Activated T-cell treated with anti-CD3 and anti-CD28 coated beads, Interleukin-2, amount 50 U/mL, for 72 hours (primary cell): ENCODE measurements at places on chromosomes 1 and 21.

GRCh38 chr1:226063224-226063976 is 884 bp downstream of the H3-3A start:
- peak overlapping the region; percentile 100 for H3K4me3 ChIP-seq
- H3K4me1 ChIP-seq = peaks cover 48% of the 10 kb centered on the region
- no peaks in the 10 kb centered on the region for H3K27me3 ChIP-seq
- H3K36me3 ChIP-seq = peaks cover 20% of the 10 kb centered on the region

- H3K27ac ChIP-seq = no peak overlapping the region
- no peak overlapping the region for H3K4me3 ChIP-seq
- H3K4me1 ChIP-seq = no peaks in the 10 kb centered on the region
- DNase-seq = no peak
- H3K27me3 ChIP-seq = no peaks in the 10 kb centered on the region
Observed at GRCh38 chr1:13540866-13541265, 27.1 kb upstream of the LRRC38 start.

GRCh38 chr1:59354709-59355337 is 57.9 kb downstream of the FGGY start:
- H3K4me3 ChIP-seq = peak overlapping the region; percentile 27
- peak overlapping the region; percentile 69 for H3K27ac ChIP-seq
- H3K4me1 ChIP-seq = peaks cover 22% of the 10 kb centered on the region
- DNase-seq = peak; percentile 57
- no peaks in the 10 kb centered on the region for H3K36me3 ChIP-seq

DNA sequence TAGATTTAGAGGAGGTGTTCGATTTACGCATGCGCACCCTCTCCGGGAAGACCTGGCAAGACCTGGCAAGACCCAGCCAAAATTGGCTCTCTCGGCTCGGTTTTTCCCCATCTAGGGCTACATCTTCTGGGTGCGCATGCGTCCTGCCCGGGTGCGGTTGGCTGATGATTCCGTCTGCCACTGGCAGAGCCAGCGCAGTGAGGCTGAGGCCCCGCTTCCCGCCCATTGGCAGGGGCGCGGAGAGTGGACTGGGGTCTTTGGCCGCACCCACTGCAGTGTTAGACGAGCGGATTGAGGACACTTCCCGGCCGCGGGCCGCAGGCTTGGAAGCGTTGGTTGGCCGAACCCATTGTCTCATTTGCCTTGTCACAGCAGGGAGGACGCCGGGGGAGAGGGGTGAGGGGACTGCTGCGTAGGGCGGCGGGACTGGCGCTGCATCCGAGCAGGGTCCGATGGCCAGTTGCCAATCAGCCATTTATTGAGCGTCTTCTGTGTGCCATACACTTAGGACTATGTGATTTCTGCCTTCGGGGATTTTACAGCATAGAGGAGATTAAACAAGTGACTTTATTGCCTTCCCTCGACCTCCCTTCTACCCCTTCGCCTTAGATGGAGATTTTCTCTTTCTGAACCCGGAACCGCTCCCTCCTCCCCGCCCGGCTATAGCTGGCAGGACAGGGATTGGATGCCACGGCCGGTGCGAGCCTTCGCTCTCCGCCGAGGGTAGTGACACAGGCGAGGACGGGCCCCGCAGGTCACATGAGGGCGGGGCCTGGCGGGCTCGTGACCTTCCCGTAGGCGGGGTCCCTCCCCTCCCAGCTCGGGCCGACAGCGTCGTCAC is 43.7 kb downstream of the MEF2D start:
- peaks cover 29% of the 10 kb centered on the region for H3K4me1 ChIP-seq
- peaks cover 10% of the 10 kb centered on the region for H3K27me3 ChIP-seq
- H3K4me3 ChIP-seq = peak overlapping the region; percentile 95

DNA sequence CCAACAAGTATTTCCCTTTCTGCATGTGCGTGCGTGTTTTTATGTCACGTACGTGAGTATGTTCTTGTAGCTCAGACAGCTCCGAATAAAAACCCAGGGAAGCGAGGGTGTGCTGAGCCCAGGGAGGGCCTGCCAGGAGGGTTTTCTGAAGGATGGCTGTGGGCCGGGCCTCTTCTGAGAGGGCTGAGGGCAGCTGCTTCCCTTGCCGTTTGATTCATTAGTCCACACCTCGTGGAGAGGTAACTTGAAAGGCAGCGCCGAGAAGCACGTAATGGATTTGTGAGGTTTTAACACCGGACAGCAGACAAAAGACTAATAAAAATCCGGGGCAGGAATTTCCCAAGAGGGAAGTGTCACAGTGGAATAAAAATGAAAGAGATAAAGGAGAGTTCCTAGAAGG is 29.5 kb downstream of the CD247 start:
- H3K36me3 ChIP-seq = peaks cover 19% of the 10 kb centered on the region
- H3K4me3 ChIP-seq = peak overlapping the region; percentile 69
- H3K27me3 ChIP-seq = no peaks in the 10 kb centered on the region
- peaks cover 97% of the 10 kb centered on the region for H3K4me1 ChIP-seq
- no peak for DNase-seq

GRCh38 chr1:175757381-175758015 is 14.1 kb upstream of the TNR start:
- H3K36me3 ChIP-seq = no peaks in the 10 kb centered on the region
- H3K4me3 ChIP-seq = no peak overlapping the region
- H3K4me1 ChIP-seq = no peaks in the 10 kb centered on the region
- H3K27me3 ChIP-seq = no peaks in the 10 kb centered on the region

GRCh38 chr1:58862728-58863385 is 79.0 kb upstream of the JUN start:
- H3K27ac ChIP-seq = no peak overlapping the region
- H3K36me3 ChIP-seq = no peaks in the 10 kb centered on the region
- no peaks in the 10 kb centered on the region for H3K27me3 ChIP-seq
- H3K4me1 ChIP-seq = peaks cover 32% of the 10 kb centered on the region
- DNase-seq = no peak
- H3K4me3 ChIP-seq = no peak overlapping the region

GRCh38 chr1:223628233-223629125 is 37.0 kb downstream of the CAPN8 start:
- H3K4me3 ChIP-seq = no peak overlapping the region
- peak; percentile 57 for DNase-seq
- H3K27ac ChIP-seq = no peak overlapping the region
- H3K27me3 ChIP-seq = peaks cover 8% of the 10 kb centered on the region

DNA sequence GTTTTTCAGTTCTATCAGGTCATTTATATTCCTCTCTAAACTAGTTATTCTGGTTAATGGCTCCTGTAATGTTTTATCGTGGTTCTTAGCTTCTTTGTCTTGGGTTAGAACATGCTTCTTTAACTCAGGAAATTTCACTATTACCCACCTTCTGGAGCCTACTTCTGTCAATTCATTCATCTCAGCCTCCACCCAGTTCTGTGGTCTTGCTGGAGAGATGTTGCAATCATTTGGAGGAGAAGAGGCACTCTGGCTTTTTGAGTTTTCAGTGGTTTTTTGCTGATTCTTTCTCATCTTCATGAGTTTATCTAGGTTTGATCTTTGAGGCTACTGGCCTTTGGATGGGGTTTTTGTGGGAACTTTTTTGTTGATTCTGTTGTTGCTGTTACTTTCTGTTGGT is 213.0 kb downstream of the BRINP2 start:
- peaks cover 2% of the 10 kb centered on the region for H3K36me3 ChIP-seq
- H3K27me3 ChIP-seq = no peaks in the 10 kb centered on the region
- no peak overlapping the region for H3K27ac ChIP-seq
- no peak for DNase-seq
- no peak overlapping the region for H3K4me3 ChIP-seq

- H3K27me3 ChIP-seq = no peaks in the 10 kb centered on the region
- peak overlapping the region; percentile 56 for H3K4me3 ChIP-seq
- H3K36me3 ChIP-seq = peaks cover 2% of the 10 kb centered on the region
- H3K4me1 ChIP-seq = peaks cover 84% of the 10 kb centered on the region
Observed at GRCh38 chr1:64917328-64917861, 49.0 kb downstream of the JAK1 start.

- peak overlapping the region; percentile 93 for H3K27ac ChIP-seq
- peak; percentile 54 for DNase-seq
- H3K36me3 ChIP-seq = peaks cover 14% of the 10 kb centered on the region
- peaks cover 50% of the 10 kb centered on the region for H3K4me1 ChIP-seq
- peak overlapping the region; percentile 77 for H3K4me3 ChIP-seq
Observed at GRCh38 chr1:168520052-168520751, 23.6 kb downstream of the XCL2 start.

DNA sequence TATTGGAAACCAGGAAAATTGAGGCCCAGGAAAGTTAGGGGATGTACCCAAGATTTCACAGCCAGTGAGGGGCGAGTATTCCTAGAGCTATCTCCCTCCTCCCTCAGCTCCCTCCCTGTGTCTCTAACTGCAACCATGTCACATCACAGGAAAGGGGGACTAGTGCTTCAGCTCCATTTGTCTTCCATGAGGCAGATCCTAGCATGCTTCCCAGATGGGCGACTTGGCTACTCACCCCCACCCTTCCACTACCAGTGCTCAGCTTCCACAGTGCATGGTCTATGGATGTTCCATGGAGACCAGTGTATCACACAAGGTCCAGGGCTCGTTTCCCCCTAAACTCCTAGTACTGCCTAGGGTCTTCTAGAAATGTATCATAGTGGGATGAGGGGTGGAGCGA is 4.6 kb upstream of the SPRR4 start:
- H3K4me1 ChIP-seq = no peaks in the 10 kb centered on the region
- H3K36me3 ChIP-seq = no peaks in the 10 kb centered on the region
- H3K27me3 ChIP-seq = peaks cover 9% of the 10 kb centered on the region
- no peak for DNase-seq
- H3K4me3 ChIP-seq = no peak overlapping the region
- H3K27ac ChIP-seq = no peak overlapping the region

DNA sequence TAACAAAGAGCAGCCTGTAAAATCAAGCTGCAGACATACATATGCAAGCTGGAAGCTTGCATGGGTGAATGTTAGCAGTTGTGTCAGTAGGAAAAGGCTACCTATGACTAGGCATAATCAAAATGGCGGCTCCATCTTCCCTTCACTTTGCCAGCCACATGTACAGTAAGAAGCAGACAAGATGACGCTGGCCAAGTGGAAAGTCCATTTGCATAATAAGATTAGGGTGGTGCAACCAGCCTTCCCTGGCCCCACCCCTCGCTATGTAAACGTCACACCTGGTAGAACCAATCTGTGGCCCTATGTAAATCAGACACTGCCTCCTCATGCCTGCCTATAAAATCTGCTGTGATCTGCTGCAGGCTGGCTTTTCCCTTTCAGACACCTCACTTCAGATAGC is 171.9 kb upstream of the USP25 start:
- peaks cover 19% of the 10 kb centered on the region for H3K4me1 ChIP-seq
- H3K4me3 ChIP-seq = no peak overlapping the region
- no peaks in the 10 kb centered on the region for H3K36me3 ChIP-seq
- no peak for DNase-seq
- no peaks in the 10 kb centered on the region for H3K27me3 ChIP-seq

DNA sequence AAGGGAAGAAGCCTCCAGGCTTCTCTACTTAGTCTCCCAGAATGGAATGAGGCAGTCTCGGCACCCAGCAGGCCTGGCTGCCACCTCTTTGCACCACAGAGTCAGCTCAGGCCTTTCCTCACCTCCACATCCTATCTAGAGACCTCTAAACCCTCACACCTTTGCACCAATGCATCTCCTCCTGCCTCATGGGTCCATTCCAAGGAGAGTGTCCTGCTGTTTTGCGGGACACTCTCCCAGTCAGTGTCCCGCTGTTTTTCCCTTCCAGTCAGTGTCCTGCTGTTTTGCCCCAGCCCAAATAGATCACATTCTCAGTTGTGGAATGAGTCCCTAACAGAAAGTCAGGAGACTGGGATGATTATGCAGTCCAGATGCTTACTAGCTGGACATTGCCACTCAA is 185.6 kb upstream of the CAMK1G start:
- peaks cover 13% of the 10 kb centered on the region for H3K27me3 ChIP-seq
- no peaks in the 10 kb centered on the region for H3K36me3 ChIP-seq
- H3K4me1 ChIP-seq = peaks cover 8% of the 10 kb centered on the region
- H3K4me3 ChIP-seq = no peak overlapping the region
- no peak for DNase-seq

DNA sequence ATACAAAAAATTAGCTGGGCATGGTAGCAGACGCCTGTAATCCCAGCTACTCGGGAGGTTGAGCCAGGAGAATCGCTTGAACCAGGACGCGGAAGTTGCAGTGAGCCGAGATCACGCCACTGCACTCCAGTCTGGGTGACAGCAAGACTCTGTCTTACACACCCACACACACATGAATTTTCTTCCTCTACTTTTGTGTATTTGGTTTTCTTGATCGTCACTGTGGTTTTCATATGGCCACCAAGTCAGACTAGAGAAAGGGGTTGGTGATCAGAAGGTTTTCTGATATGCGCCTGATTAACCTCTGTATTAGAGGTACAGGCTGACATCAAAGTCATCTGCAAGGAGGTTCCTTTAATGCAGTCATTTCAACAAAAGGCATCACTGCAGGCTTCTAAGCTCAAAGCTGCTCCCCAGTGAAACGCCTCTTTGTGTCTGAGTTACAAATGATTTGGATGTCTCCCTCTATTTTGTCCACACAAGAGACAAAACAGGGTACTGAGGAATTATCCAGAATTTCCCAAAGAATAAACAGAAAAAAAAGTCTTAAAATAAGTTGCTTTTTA is 11.1 kb downstream of the SH2D1B start:
- no peak overlapping the region for H3K27ac ChIP-seq
- no peaks in the 10 kb centered on the region for H3K36me3 ChIP-seq
- DNase-seq = no peak
- H3K27me3 ChIP-seq = peaks cover 12% of the 10 kb centered on the region
- no peaks in the 10 kb centered on the region for H3K4me1 ChIP-seq

DNA sequence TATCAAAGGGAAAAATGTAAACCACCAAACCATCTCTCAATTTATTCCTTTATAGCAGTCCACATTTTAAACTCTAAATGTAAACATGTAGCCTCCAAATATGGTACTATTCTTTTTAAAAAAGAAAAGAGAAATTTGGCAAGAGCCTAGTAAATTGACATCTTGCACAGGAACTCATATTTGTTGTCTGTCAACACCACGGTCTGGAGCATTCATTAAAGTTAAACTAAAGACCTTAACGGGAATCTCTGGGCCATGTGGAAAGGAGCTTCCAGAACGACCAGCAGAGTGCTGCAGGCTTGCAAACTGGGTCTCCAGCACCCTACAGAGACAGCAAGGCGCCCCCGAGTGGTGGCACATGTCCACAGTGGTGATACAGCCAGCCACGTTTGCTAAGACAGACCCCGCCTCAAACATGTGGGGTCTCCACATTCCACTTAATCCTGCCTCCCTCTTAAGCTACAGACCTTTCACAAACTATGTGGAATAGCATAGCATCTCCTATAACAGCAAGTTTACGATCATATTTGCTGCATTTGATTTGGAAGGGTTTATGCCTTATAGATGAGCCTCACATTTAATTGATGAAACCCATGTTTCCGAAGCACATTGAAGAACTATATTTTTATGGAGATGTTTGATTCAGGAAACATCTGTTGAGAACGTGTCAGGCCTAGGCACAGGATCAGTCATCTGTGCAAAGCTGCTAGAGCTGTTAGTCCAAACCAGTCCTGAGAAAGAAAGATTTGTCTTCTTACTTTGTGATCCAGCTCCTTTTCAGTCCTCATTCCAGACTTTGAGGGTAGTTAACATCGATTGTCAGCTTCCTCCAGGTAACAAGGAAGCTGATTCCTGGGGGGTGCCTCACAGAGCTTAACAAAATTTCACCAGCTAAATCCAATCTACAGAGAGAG is 96.4 kb upstream of the BACE2 start:
- DNase-seq = no peak
- no peak overlapping the region for H3K4me3 ChIP-seq
- H3K4me1 ChIP-seq = peaks cover 11% of the 10 kb centered on the region
- no peaks in the 10 kb centered on the region for H3K36me3 ChIP-seq
- H3K27ac ChIP-seq = no peak overlapping the region
- peaks cover 27% of the 10 kb centered on the region for H3K27me3 ChIP-seq
